GM20000 (cell line): ENCODE measurements at places on chromosomes 6 and 20.

GRCh38 chr20:41139227-41140093 is 2.1 kb downstream of the PLCG1 start:
- no peak for DNase-seq

DNA sequence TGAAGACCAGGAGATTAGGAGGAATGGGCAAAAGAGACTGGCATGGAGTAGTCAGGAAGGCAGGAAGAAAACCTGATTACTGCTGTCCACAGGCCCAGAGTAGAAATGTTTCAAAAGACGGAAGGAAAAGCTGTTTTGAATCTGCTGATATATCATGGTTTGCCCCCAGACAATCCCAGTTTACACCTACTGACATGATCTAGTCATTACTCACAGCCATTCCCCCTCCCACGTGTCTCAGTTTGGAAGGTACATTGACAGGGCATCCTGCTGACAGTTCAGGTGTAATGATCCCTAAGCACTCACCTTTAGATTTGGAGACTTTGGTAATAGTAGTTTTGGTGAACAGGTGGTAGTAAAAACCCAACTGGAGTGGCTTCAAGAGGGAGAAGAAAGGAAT is 9.8 kb upstream of the TXNDC5 start:
- no peak for DNase-seq

DNA sequence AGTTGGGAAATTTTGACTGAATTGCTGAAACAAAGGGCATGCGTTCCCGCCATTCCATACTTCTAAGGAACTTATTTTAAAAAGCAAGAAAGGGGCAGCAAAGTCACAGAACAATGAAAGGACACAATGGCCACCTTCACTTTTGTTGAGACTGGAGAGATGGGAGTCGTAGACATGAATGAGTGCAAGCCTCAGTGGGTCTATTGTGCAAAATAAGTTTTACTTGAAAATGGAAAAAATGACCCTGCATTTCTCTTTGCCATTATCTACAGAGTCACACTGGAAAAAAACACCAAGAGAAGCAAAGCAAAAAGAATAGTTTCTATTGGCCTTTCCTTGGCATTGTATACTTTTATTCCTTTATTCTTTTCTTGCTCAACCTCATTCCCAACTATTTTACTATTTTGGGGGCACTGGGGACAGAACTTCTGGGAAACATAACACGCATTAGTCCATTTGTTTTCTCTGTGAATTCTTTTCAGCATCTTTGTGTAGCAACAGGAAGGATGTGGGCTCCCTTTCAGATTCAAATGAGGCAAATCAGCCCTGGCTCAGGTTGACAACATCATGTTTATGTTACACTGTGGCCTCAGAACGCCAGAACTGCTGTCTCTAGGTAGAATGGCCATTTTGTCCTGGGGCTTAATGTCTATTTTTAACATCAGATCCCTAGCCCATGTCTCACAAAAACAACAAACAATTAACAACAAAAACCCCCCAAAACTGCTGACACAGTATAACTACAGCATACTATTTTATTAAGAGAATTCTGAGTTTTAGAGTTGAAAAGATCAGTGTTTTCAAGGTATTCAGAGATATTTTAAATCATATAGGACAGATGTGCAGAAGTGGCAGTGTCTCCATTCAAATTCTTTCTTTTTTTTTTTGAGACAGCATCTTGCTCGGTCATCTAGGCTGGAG is 122.2 kb downstream of the FYN start:
- DNase-seq, result peak; percentile 58

DNA sequence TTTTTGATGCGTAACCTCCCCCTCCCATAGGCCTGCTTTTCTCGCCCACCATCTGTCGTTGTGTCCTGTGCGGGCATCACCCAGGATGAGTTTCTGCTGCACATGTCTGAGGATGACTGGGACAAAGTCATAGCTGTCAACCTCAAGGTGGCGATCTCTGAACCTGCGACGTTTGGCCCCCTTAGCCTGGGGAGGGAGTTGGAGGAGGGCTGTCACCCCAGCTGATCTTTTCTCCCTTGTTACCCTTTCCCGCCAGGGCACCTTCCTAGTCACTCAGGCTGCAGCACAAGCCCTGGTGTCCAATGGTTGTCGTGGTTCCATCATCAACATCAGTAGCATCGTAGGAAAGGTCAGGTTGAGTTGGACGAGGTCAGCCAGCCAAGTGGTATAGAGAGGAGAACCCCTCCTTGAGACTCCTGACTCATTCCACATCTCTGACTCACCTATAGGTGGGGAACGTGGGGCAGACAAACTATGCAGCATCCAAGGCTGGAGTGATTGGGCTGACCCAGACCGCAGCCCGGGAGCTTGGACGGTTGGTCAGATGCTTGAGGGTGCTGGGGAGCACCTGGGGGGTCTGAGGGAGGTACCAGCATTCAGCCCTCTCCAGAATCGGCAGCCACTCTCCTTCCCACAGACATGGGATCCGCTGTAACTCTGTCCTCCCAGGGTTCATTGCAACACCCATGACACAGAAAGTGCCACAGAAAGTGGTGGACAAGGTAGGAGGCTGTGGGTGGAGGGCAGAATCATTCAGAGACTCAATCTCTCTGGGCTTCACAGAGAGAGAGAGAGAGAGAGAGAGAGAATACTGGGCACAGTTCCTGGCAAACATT is 954 bp downstream of the HSD17B8 start:
- peak; percentile 48 for DNase-seq

DNA sequence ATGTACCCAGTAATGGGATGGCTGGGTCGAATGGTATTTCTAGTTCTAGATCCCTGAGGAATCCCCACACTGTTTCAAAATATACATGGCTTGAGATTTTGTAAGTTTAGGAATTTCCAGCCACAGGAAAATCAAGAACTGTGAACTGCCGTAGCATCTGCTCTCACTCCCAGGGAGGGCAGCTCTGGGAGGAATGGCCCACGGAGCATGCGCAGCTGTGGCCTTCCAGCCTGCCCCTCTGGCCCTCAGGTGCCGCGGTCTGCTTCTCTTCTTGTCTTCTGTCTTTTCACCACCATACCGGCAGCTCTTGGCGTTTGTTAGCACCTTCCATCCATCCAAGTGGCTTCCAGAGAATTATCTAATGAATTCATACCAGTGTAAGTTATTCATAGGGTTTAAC is 19.9 kb upstream of the EXOC2 start:
- DNase-seq, result no peak

DNA sequence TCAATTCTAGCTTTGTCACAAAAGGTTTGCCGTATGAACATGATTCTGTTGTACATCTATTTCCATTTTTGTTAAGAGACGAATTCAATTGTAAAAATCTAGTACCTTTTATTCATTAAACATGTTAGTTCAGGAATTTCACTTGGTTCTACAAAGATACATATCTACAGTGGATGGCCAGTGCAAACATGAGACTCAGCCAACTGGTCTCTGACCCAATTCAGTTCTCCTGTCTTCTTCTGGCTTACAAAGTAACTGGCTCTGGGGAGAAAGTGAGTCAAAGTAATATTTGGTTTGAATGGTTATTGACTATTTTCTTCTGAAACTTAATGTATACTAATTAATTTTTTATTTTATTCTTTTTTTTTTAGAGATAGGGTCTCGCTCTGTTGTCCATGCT is 70.0 kb downstream of the ESR1 start:
- DNase-seq, result no peak

DNA sequence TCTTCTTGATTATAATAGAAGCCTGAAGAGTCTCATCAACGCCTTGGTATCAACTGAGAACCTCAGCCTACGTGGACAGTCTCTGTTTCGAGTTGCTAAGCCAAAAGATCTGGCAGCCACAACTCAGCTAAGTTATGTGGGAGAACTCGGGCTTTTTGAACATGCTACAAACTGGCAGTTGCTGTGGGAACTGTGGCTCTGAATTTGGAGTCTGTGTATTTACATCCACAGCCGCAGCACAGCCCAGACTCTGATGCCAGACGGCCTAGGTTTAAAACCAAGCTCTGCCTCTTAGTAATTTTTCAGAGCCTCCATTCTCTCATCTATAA is 35.8 kb downstream of the RIPOR2 start:
- DNase-seq, result no peak

DNA sequence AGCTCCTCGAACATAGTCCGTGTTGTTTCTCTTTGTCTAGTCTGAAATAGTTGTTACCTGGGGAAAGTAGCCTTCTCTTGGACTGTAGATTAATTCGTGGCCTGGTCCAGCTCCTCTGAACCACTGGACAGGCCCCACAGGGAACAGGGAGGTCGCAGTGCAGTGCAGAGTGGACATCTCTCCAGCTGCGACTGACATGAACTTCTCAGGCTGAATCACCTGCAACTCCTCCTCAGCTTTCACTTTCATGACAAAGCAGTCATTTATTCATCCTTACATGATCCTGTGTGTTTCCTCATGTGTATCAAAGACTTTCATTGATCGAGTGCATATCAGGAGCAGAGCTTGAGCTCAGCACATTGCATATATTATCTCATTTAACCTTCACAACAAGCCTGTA is 19.1 kb upstream of the SIRPG start:
- DNase-seq, result no peak
